AG10803 (cell line): ENCODE measurements at places on chromosomes 7 and 10.

- no peak for DNase-seq
Observed at GRCh38 chr10:614139-614711, 75.2 kb downstream of the DIP2C start.

DNA sequence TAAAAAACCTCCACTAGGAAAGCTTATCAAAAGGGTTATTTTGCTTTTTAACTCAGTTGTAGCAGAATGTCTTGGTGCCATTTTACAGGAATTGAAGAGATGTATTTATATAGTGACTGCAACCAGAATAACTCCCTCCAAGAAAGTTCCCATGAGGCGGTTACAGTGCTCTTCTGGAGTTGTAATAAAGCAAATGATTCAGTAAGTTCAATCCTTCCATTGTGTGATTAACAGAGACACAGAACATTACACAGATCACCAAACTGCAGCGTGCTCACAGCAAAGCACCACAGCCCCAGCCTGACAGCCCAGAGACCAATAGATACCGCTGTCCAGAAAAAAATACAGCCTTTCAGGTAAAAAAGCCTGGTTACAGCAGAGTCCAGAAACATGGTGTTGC, 21.9 kb upstream of the CABCOCO1 start:
- DNase-seq, result no peak

- DNase-seq, result no peak
Observed at GRCh38 chr10:21138769-21139340, 241.7 kb upstream of the NEBL start.

DNA sequence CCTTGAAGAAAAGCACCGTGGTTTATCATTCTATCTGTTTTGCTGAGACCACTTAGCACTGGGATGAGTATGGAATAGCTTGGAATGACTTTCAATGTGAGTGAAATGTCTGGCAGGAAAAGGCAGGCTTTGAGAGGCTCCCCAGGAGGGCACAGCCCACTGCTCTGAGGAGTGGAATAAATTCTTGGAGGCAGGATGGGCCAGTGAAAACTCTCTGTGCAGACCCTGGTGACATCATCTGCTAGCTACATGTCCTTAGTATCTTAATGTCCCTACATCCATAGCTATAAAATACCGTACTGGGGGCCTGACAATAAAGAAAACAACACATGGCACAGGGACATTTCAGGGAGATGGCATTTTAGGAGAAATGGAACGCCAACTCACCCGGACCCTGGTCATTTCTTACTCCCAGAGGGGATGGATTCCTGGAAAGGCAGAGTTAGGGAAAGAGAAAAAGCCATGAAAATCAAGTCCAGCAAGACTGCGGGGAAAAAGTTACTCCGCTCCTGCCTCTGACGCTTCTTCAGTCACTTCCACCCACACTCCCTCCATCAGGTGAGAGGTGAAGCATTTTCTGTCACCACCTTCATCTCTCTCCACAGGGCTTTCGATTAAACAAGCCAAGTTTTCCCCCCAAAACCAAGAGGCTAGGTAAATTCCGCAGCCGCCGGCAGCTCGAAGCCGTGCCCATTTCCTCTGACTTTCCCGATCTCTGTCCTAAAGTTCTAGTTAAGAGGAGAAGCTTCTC, 991 bp downstream of the ZNF239 start:
- DNase-seq, result no peak

GRCh38 chr10:45375716-45376231, 1.8 kb downstream of the ALOX5 start:
- DNase-seq, result no peak

DNA sequence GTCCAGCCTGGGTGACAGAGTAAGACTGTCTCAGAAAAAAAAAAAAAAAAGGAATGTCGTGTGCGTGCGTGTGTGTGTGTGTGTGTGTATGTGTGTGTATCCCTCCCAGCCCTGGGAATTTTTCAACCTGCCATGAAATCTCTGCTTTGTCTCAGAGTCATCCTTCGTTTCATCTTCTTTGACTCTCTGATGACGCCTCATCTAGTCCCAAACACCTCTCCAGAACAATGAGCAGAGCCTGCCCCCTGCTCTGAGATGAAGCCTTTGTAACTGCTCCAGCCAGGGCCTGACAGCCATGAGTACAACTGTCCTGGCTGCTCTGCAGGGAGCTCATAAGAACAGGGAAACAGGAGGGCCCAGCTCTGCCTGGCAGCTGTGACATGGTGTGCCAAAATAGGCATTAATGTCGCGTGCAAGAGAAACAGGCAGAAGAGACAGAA, 149.5 kb downstream of the FAM107B start:
- DNase-seq, result no peak

- DNase-seq, result no peak
Observed at GRCh38 chr10:125990974-125991373, 94.6 kb downstream of the FANK1 start.

DNA sequence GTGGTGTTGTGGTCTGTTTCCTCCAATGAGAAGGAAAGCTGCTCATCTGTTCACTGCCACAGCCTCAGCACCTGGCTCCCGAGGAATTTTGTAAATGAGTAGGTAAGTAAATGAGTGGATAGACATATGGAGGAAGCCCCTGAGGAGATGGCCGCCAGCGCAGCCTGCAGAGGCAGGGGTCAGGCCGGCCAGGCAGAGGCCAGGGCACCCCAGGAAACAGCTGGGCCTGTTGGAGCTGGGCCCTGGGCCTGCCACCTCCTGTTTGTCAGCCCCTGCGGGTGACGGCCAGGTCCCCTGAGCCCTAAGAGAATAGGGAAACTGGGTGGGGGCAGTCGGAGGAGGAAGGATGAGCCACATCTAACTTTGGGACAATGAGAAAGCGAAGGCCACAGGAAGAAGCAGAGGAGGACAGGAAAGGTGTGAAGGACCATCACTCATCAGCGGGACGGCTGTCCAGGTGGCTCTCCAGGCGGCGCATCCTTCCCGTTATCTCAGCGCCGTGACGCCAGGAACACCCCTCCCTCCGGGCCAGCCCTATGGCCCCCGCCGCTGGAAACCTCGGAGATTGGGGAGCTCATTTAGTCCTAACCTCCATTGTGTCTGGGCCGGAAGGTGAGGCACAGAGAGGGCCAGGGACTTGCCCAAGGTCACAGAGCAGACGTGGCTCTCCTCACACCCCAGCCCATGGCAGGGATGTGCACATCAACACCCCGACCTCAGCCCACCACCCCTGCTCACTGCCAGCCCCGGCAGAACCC, 142.3 kb upstream of the UNC5B start:
- DNase-seq, result no peak

DNA sequence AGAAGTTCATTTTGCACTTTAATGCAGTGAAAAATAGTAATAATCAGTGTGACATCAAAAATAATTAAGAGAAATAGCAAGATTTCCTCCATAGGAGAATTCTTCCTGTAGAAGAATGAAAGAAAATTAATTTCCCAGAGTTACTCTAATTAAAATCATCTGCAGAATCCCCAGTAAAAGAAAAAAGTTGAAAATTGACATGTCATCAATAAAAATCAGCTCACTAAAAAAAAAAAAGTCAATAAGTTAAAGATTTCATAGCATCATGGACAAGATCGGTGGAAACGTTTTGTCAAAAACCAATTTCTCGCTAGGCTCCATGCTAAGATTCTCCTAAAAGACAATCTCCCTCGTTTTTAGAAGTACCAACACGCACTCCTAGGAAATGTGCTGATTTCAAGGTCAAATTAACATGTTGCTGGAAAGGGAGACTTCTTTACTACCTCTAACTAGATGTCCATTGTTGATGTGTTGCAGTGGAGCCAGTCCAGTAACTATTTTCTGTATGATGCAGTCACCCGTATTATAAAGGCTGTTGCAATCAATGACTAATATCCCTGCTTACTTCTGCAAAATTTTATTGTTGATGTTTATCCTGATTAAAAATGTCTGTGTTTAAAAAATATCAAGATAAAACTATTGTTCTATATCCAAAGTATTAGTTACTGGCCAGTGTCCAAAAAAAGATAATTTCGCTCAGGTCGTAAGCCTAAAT, 591.9 kb upstream of the MGMT start:
- peak; percentile 8 for DNase-seq

DNA sequence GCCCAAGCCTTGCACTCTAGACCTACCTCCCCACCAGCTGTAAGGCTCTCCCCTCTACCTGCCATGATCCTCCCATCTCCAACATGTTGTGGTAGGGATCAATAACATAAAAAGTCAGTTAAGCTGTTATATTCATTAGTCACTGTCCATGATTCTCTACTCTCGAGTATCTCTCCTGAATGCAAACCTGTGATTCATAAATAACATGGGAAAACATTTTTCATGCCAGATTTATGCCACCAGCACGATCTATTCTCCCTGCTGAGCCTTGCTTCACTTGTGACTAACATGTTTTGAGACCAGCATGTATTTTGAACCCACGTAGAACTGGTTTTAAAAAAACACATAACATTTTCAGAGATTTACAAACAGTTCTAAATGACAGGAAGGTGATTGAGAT, 30.3 kb downstream of the TMEM168 start:
- DNase-seq, result peak; percentile 1

- no peak for DNase-seq
Observed at GRCh38 chr7:13757841-13758240, 231.6 kb downstream of the ETV1 start.

DNA sequence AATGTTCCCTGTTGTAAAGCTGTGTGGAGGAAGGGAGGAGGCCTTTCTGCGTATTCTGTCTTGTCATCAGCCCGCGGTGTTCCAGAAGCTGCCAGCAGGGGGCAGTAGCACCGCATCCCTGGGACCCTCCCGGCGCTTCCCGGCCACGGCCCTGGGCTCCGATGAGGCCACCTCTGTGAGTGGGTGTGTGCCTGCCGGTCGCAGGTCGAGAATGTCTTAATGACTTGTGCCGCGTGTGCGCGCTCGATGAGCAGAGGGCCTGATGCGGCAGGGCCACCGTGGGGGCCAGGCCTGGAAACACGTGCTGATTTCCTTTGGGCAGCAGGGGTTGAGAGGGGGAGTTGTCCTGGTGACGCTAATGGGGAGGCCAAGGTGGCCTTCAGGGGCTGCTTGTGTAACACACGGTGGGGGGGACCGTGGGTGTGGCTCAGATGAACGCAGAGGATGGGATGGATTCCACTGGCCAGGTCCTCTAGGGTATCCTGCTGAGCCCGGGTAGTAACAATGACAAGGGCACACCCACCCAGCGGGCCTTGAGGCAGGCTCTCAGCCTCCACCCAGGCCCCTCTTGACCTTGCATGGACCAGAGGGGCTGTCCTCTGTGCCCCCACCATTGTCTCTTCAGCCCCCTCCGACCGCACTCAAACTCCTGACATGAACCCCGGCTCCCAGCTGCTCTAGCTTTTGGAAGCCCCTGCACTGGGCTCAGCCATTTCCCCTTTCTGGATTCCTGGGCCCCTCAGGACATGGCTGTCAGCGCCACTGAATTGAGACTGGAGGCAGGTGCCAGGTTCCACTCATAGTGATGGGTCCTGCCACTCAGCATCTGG, 135.9 kb upstream of the PODXL start:
- DNase-seq, result peak; percentile 22

DNA sequence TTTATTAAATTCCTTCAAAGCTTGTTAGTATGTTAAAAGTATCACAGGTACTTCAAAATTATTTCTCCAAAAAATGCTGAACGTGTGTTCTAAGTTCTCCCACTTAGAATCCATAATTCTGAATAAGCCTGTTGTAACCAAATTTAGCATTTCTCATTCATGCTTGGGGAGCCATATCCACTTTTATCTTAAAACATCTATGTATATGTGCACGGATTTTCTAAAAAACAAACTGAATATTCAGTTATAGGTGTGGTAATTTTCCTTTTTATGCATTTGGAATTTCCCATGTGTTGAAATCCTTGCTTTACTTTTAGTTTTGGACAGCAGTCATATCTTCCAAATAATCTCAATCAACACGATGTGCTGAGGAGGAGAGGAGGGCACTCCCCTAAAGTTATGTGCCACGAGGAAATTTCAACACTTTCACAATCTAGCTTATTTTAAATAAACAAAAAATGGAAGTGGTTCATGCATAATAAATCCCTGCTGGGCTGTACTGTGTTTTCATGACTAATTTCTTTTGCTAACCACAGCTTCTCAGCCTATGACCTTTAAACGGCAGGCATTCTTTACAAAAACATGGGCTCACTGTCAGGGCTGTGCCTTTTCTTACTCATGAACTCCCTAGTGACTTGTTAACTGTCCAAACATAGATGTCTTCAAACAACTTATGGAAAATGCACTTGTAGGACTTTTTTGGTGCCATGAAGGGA, 380.3 kb upstream of the SEMA3C start:
- peak; percentile 96 for DNase-seq

- no peak for DNase-seq
Observed at GRCh38 chr7:30391806-30392205, 86.8 kb downstream of the NOD1 start.

GRCh38 chr7:102431617-102432298, 1.6 kb upstream of the ORAI2 start:
- DNase-seq, result peak; percentile 6

GRCh38 chr7:155524018-155524556, 22.3 kb downstream of the CNPY1 start:
- DNase-seq, result no peak

- no peak for DNase-seq
Observed at GRCh38 chr7:856444-857095, 19.8 kb upstream of the GET4 start.

DNA sequence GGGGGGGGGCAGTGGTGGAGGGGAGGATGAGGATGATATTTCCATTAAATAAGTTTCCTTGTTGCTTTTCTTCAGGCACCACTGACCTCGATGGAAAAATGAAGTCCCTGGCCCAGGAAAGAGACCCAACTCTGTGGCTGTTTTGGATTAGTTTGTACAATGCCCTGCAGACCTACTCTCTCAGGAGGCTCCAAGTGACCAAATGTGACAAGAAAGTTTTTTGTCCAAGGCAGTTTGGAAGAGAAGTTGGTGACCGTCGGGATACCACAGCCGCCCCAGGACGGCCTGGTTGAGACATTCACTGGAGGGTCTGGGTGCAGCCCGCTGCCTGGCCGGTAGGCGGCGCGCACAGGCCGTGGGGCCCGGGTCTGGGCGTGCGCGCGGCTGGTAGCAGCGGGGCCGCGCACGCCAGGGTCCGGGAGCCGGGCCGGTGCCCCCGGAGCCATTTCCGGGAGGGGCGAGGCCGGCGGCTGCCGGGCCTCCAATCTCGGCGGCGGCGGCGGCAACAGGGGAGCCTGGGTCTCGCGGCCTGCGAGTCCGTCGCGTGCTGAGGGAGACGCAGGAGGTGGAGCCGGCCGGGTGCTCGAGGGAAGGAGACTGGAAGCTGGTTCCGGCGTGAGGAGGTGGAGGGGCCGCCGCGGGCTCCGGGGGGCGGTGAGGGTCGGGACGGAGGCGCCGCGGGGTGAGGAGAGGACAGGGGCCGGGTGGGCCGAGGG, at the start of gene SGPL1:
SGPL1 (plus strand) TSS at position 445 of the 716 bp plus-strand sequence. CDS start 906 bp downstream, outside the sequence.
- DNase-seq, result peak; percentile 77

- DNase-seq, result peak; percentile 38
Observed at GRCh38 chr7:17415955-17416354, 117.5 kb downstream of the AHR start.
